ENCODE measurements at places on chromosomes 2 and 18. TPM values are rescaled to one million over a fixed set of nuclear protein-coding genes. Genes with fewer than 3 reads are reported as not detected.
A peak's percentile ranks its signal among the peaks of the same experiment; 100 is the strongest.

DNA sequence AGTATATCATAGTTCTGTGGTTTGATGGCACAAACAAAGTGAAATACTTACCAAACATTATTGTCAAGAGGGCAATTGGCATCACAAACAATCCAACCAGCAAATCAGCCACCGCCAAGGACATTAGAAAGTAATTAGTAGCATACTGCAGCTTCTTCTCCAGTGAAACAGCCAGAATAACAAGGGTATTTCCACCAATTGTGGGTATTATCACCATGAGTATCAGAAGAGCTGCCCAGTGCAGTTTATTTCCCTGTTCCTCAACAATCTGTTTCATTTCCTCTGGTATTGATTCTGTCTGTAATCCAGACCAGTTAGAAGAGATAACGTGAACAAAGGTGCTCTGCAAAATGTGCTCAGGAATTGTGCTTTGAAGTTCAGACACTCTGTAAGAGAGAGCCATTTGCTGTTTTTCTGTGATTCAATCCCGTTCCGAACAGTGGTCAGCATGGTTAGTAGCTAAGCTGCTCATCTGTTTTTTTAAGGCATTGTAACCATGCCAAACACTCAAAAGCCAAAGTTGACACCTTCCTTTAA is 1.4 kb downstream of the HTR2B start:
- peak overlapping the region; percentile 93 for H3K27ac ChIP-seq
- H3K36me3 ChIP-seq, result no peaks in the 10 kb centered on the region
- H3K4me3 ChIP-seq, result peak overlapping the region; percentile 40
- DNase-seq, result peak; percentile 7
- H3K4me1 ChIP-seq, result peaks cover 33% of the 10 kb centered on the region

CHAC2 gene
- total RNA-seq, result 1.3 TPM

DNA sequence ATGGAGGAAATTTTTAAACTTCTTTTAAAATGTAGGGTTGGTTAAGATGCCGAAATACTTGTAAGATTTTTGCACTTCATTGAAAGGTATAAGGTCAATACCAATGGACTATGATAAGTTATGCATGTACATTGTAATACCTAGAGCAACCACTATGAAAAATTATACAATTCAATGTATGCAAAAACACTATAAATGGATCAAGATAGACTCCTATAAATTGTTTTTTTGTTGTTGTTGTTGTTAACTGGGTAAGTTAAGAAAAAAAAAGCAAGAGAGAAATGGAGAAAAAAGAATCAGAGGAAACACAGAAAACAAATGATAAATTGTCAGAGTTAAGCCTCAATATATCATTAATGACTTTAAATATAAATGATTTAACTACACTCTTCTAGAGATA is 421.2 kb downstream of the TMEM182 start:
- peaks cover 2% of the 10 kb centered on the region for H3K27me3 ChIP-seq
- H3K4me1 ChIP-seq, result no peaks in the 10 kb centered on the region
- no peak for DNase-seq
- no peak overlapping the region for H3K4me3 ChIP-seq
- no peaks in the 10 kb centered on the region for H3K36me3 ChIP-seq

CDK15 gene
- not detected for total RNA-seq

- H3K27me3 ChIP-seq, result peaks cover 10% of the 10 kb centered on the region
- H3K4me1 ChIP-seq, result peaks cover 7% of the 10 kb centered on the region
- H3K36me3 ChIP-seq, result no peaks in the 10 kb centered on the region
- H3K4me3 ChIP-seq, result no peak overlapping the region
- peak; percentile 68 for DNase-seq
- H3K27ac ChIP-seq, result no peak overlapping the region
Observed at GRCh38 chr2:120958623-120959366, 223.1 kb downstream of the GLI2 start.

DNA sequence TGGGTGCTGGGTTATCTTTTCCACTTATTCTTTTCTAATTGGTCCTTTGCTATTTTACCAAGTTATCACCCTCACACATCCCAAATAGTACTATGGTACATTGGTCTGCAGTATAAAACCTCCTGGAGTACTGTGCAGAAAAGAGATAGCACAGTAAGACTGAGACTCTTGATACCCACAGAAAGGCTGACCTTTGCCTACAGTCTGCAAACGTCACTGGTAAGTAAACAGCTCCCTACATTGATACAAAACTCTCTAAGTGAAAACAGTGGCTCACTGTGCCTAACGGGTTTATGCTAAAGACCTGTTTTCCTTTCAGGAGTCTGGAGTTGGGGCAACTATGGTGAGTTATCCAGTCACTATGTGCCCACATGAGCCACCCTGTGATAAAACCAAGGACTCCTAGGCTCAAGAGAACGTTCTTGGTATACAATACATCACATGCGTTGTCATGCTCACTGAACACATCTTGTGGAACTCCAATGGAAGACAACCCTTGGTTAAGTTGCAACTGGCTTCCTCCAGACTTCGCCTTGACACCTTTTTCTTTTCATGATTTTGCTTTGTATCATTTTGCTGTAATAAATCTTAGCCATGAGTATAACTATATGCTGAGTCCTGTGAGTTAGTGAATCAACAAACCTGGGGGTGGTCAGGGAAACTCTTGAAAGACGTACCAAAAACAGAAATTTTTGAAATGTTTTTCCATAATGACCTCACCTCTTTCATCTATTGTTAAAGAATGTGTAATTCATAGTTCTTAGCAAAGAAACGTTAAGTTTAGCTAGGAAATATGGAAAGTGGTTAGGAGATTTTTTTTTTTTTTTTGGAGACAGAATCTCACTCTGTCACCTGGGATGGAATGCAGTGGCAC is 104.9 kb downstream of the C2orf74 start:
- DNase-seq, result no peak
- no peak overlapping the region for H3K27ac ChIP-seq
- H3K4me1 ChIP-seq, result no peaks in the 10 kb centered on the region

FTCDNL1 gene
- 1.0 TPM for total RNA-seq

DNA sequence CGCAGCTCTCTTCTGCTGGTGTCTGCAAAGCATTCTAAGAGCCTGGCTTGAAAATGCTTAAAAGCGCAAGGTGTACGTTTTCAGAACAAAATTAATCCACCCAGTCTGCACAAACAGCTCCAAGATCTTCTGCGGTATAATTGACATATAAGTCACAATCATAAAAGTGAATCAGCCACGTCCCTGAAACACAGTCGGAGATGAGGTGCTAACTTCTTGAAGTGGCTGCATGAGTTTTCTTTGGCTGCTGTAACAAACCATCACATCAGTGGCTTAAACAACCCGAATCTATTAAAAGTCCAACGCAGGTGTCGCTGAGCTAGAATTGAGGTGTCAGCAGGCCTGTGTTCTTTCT is 32.6 kb downstream of the ARL4C start:
- no peak for DNase-seq
- peaks cover 2% of the 10 kb centered on the region for H3K4me1 ChIP-seq
- no peak overlapping the region for H3K27ac ChIP-seq
- no peaks in the 10 kb centered on the region for H3K36me3 ChIP-seq
- peaks cover 4% of the 10 kb centered on the region for H3K27me3 ChIP-seq

LDAH gene
- total RNA-seq, result 21.9 TPM

TMEM163 gene
- 150 TPM for total RNA-seq

GRCh38 chr2:117858336-117858735 is 43.8 kb downstream of the DDX18 start:
- H3K4me3 ChIP-seq, result no peak overlapping the region
- DNase-seq, result no peak
- H3K36me3 ChIP-seq, result peaks cover 4% of the 10 kb centered on the region
- H3K27me3 ChIP-seq, result peaks cover 3% of the 10 kb centered on the region
- H3K27ac ChIP-seq, result no peak overlapping the region

RAX gene
- total RNA-seq, result not detected

ACOXL gene
- total RNA-seq, result 0.44 TPM

ZNF892 gene
- 11.2 TPM for total RNA-seq

GRCh38 chr18:62741118-62741566 is 25.8 kb downstream of the PHLPP1 start:
- peaks cover 2% of the 10 kb centered on the region for H3K27me3 ChIP-seq
- no peak for DNase-seq
- no peak overlapping the region for H3K4me3 ChIP-seq
- H3K27ac ChIP-seq, result no peak overlapping the region
- H3K4me1 ChIP-seq, result peaks cover 49% of the 10 kb centered on the region

DNA sequence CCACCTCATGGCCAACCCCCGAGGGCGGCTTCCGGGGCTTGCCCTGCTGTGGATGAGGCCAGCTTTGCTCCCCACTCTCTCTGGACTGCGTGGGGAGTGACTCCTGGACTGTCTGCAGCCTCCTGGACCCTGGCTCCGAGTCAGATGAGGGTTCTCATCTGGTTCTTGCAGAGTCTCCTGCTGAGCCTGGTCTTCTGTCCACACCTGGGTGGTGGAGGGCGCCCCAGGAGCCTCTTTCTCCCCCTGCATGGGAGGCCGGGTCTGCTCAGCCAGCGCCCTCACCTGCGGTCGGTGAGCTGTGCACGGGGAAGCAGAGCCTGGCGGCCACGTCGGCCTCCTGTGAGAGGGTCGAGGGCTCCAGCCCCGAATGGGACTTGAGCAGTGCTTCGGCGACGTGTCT is 78.3 kb downstream of the RTP5 start:
- H3K27ac ChIP-seq, result peak overlapping the region; percentile 0
- H3K4me3 ChIP-seq, result peak overlapping the region; percentile 3
- H3K36me3 ChIP-seq, result peaks cover 7% of the 10 kb centered on the region
- H3K4me1 ChIP-seq, result peaks cover 11% of the 10 kb centered on the region

PLB1 gene
- 3.2 TPM for total RNA-seq

CGREF1 gene
- total RNA-seq, result not detected

- no peak for DNase-seq
- H3K4me3 ChIP-seq, result no peak overlapping the region
- no peaks in the 10 kb centered on the region for H3K27me3 ChIP-seq
- peaks cover 9% of the 10 kb centered on the region for H3K4me1 ChIP-seq
Observed at GRCh38 chr2:206988884-206989283, 49.6 kb downstream of the CPO start.

BIRC6 gene
- total RNA-seq, result 125 TPM

DNA sequence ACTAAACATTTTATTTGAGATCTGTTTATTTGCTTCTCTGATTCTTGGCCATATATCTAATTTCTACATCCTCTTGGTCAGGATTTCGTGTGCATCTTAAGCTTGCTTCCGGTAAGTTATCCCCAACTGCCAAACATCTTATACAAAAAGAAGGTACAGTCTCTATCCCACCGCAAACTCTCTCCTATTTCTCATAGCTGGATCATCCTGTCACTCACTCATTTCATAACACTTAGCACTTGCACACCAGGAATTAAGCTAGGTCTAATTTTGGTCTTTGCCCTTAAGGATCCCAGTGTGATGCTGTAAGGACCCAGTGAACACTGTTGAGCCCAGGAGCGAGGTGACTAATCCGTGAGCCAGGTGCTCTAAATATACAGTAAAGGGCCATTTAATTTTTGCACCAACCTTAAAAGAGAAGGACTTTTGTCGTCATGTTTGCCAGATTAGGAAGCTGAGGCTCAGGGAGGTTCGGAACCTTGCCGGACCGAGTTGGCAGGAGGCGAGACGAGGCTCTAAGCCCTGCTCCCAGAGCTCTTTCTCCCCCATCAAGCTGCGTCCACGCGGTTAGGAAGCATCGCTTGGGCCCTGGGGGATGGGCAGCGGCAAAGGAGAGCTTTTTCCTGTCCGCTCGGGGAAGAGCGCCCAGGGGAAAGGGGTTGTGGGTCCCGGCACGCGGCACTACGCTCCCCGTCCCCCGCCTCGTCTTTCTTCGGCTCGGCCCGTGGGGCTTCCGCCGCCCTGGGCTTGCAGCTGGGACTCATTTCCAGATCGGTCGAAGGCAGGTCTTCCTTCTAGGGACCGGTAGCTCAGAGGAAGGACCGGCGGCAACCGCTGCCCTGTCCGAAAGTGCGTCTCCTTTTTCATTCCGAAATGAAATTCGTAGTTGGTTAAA is 4.1 kb upstream of the ITPRIPL1 start:
- H3K27ac ChIP-seq, result peak overlapping the region; percentile 37
- peaks cover 10% of the 10 kb centered on the region for H3K27me3 ChIP-seq
- peak; percentile 53 for DNase-seq
- H3K4me3 ChIP-seq, result peak overlapping the region; percentile 70

DNA sequence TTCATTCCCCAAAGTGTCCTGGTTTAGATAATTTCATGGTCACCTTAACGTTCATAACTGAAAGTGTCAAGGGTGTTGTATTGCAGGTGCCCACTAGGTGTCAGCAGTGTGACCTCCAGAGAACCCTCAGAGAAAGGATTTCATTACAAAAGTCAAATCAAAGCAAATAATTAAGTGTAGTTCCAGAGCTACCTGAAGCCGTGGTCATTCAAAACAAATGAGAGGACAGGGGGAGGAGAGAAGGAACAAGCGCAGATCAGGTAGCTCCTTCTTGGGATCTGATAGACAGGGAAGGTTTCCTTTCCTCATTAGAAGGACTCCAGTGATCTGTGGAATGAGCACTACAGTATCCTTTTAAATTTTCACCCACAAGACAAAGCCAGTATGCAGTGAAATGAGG is at the start of gene SLC9A4:
Gene SLC9A4, plus strand, starts transcription at position 207 of the 400 bp plus-strand sequence. CDS start 534 bp downstream, outside the sequence.
- H3K4me1 ChIP-seq, result no peaks in the 10 kb centered on the region
- peaks cover 5% of the 10 kb centered on the region for H3K36me3 ChIP-seq
- no peaks in the 10 kb centered on the region for H3K27me3 ChIP-seq
- H3K27ac ChIP-seq, result no peak within 1 kb of the TSS
- peak; percentile 49 for DNase-seq
- H3K4me3 ChIP-seq, result no peak within 1 kb of the TSS

- H3K27me3 ChIP-seq, result no peaks in the 10 kb centered on the region
- no peaks in the 10 kb centered on the region for H3K4me1 ChIP-seq
- no peak for DNase-seq
- no peak overlapping the region for H3K4me3 ChIP-seq
- no peak overlapping the region for H3K27ac ChIP-seq
Observed at GRCh38 chr2:153405196-153405595, 73.4 kb downstream of the RPRM start.

C2orf81 gene
- total RNA-seq, result 5.0 TPM

DNA sequence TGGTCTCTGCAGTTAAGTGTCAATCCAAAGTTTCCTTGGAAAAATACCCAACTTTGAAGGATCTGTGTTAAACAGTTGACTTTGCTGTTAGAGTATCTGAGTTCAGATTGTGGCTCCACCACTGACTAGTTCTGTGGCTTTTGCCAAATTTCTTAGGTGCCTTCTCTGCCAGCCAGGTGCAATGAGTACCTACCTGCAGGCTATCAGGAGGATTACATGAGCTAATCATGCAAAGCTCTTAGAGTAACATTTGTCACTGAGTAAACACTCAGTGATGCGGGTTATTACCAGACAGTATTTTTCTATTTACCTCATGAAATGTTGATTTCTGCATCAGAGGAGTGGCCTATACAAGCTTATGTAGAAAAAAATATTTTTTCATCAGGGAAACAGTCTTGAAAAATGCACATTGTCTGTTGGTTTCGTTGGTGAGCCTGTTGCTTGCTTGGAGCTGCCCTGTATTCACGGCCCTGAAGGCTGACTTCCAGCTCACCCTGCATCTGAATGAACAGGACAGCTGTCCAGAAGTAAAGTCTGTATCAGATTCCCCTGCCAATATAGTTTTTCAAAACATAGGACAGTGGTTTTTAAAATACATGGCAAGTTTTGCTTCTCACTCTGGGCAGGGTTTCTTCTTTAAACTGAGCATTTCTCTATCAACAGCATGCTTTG is 235.1 kb downstream of the CDCA7 start:
- no peak overlapping the region for H3K4me3 ChIP-seq
- peaks cover 3% of the 10 kb centered on the region for H3K27me3 ChIP-seq
- H3K4me1 ChIP-seq, result no peaks in the 10 kb centered on the region
- H3K27ac ChIP-seq, result no peak overlapping the region
- H3K36me3 ChIP-seq, result peaks cover 7% of the 10 kb centered on the region

Data from endothelial cell (in vitro differentiated cells).